AG04450 (cell line): ENCODE measurements at places on chromosomes 1 and 21. TPM values are rescaled to one million over a fixed set of nuclear protein-coding genes. Genes with fewer than 3 reads are reported as not detected.

- no peak for DNase-seq
Measured at GRCh38 chr1:42924851-42925760, 33.6 kb downstream of the SLC2A1 start.

DNA sequence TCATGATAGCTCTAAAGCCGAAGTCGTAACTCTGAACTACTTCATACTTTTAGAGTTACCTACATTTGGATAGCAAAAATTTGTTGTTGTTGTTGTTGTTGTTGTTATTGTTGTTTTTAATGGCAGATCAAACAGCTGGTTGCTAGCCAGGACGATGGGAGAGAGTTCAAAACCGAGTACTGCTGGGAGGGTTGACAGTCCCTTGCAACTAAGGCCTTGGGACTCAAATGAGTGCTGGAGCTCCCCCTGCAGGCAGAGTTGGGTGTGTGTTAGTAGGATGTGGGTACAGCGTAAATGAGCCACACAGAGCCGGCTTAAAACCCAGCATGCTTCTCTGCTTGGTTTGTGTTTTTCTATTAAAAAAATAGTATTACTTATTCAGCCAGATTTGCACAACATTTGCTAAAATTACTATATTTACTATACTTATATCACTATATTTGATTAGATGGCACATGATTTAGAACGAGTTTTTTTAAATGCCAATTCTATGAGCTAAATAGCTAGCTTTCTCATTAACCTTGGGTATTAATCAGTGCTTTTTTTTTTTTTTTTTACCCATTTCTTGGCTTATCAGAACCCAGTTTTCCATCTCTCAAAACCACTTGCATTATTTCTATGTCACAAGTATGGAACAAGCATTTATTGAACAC lies 129.2 kb upstream of the SYT6 start:
- DNase-seq, result peak; percentile 81

LCE2C gene
- not detected in 2 replicates for polyA plus RNA-seq

GRCh38 chr1:244336232-244336899 lies 115.3 kb downstream of the ADSS2 start:
- no peak for DNase-seq

- no peak for DNase-seq
Measured at GRCh38 chr1:152162792-152163463, 3.9 kb upstream of the RPTN start.

SASS6 gene
- 0.58 and 1.0 TPM in 2 replicates for polyA plus RNA-seq

DNA sequence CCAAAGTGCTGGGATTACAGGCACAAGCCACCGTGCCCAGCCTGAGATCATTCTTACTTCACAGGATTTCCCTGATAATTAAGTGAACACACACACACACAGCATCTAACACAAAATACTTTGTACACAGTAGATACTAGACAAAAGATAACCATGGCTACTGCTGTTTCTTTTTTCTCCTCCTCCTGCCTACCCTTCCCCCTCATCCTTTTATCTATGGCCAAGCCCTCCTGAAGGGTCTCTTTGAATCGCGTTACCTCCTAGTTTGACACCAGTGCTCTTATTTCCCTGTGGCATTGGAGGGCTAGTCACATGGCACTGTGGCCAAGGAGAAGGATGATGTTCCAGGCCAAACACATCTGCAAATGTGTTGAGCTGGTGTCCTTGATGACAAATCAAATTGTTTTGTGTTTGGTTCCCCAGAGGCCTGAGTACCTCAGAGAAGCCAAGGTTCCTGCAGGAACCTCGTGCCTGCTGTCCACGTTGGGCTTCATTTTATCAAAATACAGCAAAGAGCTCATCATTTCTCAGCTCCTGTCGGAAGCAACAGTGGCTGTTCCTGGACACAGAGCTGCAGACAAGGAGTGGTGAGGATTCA lies 20.6 kb downstream of the NDUFS5 start:
- no peak for DNase-seq

- no peak for DNase-seq
Measured at GRCh38 chr1:182069028-182069466, 7.5 kb upstream of the ZNF648 start.

GRCh38 chr1:119929643-119930315 lies 33.5 kb upstream of the ADAM30 start:
- DNase-seq, result no peak

FTCD gene
- polyA plus RNA-seq, result not detected in 2 replicates

- no peak for DNase-seq
Measured at GRCh38 chr1:234913771-234914170, 214.9 kb downstream of the TOMM20 start.

DNA sequence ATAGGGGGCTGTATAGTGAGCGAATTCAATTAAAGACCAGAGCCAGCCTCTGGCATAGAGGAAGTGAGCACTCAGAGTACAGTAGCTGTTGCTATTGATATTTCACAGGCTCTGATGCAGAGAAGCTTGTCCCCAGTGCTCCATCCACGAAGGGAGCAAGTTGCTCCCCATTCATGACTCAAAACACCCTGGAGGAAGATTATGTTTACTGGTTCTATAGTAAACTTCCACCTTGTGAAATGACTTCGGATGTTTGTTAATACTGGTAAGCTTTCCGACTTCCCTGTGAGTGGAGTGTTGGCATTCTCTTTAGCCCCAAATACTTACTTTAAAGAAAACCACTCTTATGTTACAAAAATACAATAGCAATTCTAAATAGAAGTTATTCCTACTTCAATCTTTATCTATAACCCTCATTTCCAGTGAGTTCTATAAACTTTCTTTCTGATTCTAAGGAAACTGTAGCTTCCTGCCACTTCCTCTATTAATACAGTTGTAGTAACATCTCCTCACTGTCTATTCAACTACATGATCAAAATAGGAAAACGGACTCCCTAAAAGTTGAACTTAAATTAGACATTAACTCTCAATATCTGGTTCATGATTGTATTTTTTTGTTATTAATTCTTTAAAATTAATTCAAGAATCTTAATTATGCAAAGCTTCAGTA lies 46.4 kb downstream of the ZNF281 start:
- no peak for DNase-seq

SPRR2F gene
- not detected in 2 replicates for polyA plus RNA-seq

DNA sequence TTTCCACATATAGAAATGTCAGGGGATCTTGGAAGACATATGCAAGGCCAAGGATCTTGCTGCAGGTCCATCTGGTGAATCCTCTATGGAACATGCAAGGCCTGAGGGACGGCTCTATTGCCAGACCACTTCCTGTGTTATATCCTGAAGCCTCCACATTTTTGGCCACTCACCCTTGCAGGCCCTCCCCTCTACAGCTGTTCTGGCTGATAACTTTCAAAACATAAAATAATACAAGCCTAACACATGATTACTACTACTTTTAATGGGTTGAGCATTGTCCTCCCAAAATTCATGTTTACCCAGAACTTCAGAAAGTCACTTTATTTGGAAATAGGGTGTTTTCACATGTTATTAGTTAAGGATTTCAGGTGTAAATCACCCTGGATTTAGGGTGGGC lies 18.5 kb upstream of the LYPLAL1 start:
- DNase-seq, result no peak

MRPL39 gene
- 22.8 and 37.0 TPM in 2 replicates for polyA plus RNA-seq

PTAFR gene
- polyA plus RNA-seq, result 0.09 and 0.12 TPM in 2 replicates

KIF26B gene
- polyA plus RNA-seq, result 2.4 and 3.4 TPM in 2 replicates

DNA sequence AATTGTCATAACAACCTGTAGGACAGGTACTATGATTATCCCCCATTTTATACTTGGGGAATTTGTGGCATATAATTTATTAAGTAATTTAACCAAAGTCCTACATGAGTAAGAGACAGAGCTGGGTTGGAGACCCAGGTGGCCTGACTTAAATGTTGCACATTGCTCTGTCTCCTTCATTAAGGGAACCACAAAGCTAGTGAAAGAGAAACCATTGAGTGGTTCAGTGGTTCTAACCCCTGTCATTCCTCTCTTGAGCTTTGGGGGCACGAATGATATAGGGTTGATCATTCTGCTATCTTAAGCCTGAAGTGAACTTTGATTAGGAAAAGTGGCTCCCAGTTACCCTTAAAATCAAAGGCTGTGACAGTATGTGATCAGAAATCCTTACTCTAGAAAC lies 5.3 kb upstream of the MAP3K7CL start:
- DNase-seq, result no peak

- no peak for DNase-seq
Measured at GRCh38 chr1:147811751-147812150, 51.3 kb upstream of the GJA5 start.

- no peak for DNase-seq
Measured at GRCh38 chr1:119141020-119141424, 569 bp upstream of the WARS2 start.

- DNase-seq, result peak; percentile 45
Measured at GRCh38 chr1:30816211-30817076, 58.9 kb upstream of the LAPTM5 start.

- no peak for DNase-seq
Measured at GRCh38 chr1:61887931-61888564, 145.8 kb downstream of the PATJ start.

GRCh38 chr1:162168261-162168660 lies 98.8 kb downstream of the NOS1AP start:
- no peak for DNase-seq

CNKSR1 gene
- 0.05 TPM in 1 of 2 replicates, not detected in the other for polyA plus RNA-seq

- DNase-seq, result no peak
Measured at GRCh38 chr1:228148196-228148861, 1.4 kb upstream of the GJC2 start.

DNA sequence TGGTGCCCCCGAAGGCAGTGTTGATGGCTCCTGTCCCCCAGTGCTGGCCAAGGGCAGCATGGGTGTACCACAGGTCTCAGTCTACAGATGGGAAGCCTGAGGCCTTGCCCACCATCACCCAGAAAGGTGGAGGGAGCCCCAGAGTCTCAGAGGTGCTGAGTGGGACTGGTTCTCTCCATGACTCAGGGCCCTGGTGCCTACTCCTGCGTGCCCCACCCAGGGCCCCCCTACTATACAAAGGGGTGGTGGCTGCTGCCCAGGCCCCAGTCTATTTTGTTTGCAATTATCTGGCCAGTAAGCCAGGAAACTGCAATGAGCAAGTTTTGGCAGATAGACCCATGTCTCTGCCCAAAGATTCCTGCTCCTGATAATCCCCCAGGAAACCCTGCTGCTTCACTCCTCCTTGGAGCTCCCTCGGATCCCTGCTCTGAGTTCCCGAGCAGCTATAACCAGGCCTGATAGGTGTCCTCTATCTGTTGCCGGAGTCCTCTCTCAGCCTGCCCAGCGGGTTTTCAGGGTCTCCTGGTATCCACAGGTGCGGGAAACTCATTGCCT lies 41.7 kb downstream of the EDN2 start:
- no peak for DNase-seq

SELP gene
- not detected in 2 replicates for polyA plus RNA-seq

TPTE gene
- polyA plus RNA-seq, result not detected in 2 replicates

DNA sequence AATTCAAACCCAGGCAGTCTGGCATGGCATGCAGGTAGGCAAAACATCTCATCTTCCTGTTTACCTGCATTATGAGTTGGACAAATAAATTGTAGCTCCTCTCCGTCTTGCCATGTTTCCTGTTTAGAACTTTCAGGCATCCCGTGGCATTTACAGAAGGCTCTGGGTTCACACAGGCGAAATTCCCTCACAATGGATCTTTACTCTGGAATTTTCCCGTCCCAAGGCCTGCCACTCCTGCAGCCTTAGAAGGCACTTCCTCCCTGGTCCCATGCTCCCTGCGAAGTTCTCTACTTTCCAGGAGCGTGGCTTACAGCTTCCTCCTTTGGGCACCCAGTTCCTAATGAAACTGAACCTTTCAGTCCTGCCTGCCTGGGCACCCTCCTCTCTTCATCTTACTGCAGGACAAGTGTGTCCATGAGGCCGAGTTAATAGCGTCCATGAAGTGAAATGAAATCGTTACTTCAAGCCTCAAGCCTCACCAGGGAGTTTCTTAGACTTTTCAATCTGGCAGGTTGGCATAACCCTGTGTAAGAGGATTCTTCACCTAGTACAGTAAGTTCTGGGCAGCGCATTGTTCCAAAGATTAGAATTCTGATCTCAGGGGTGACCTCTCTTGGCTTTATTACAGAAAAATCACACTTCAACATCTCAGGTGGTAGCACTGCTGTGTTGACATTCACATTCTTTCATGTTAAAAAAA lies 36.8 kb upstream of the AHCYL1 start:
- no peak for DNase-seq

GRCh38 chr1:171206204-171206977 lies 21.3 kb downstream of the FMO2 start:
- no peak for DNase-seq

GRCh38 chr21:27306791-27307775 lies 340.2 kb upstream of the ADAMTS5 start:
- no peak for DNase-seq

- no peak for DNase-seq
Measured at GRCh38 chr1:30788580-30789387, 31.2 kb upstream of the LAPTM5 start.

ABCG1 gene
- polyA plus RNA-seq, result 0.67 and 0.71 TPM in 2 replicates

- DNase-seq, result no peak
Measured at GRCh38 chr1:69475021-69475420, 92.7 kb upstream of the LRRC7 start.

DNA sequence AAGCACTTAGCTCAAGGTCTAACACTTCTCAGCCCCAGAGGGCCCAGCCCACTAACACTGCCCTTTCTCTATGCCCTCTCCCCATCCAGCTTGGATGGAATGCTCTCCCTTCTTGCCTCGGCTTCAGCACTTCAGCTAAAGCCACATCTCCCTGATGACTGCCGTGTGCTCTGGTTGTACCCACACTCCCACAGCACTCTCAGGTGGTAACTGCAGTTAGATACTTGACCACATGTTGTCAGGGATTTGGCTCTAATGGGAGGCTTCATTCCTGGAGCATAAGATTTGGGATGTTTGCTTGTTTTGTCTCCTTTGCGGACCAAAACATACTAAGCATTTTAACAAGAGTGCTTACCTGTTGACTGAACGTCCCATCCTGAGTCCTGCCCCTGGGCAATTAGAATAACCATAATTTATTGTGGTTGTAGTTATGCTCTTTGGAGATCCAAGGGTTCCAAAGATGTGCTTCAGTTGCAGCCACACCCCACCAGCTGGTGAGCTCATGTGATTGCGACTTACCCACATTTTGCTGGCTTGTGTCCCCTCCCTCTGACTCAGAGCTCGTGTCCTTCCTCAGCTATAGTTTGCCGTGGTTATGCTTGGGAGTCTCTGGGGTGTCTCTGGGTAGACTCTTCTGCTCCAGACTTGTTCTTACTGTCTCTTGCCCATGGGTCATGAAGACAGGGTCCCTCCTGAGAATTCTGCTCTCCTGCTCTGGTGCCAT lies 7.7 kb upstream of the SLC26A9 start:
- no peak for DNase-seq

- DNase-seq, result no peak
Measured at GRCh38 chr1:209807509-209807908, 1.6 kb upstream of the IRF6 start.

GPR25 gene
- polyA plus RNA-seq, result not detected in 2 replicates

- no peak for DNase-seq
Measured at GRCh38 chr1:234512451-234512861, 33.5 kb upstream of the TARBP1 start.

GRCh38 chr1:53663529-53664300 lies 75.2 kb downstream of the GLIS1 start:
- no peak for DNase-seq

- DNase-seq, result no peak
Measured at GRCh38 chr1:174964261-174964971, 35.3 kb upstream of the CACYBP start.

GRCh38 chr1:236303675-236304074 lies 21.9 kb upstream of the ERO1B start:
- DNase-seq, result no peak
